ENCODE measurements at places on chromosomes 5 and 9.

GRCh38 chr5:147170603-147171002 is 64.2 kb upstream of the STK32A start:
- no peak for DNase-seq

- DNase-seq, result no peak
Measured at GRCh38 chr5:73792687-73793320, 166.8 kb downstream of the ARHGEF28 start.

- DNase-seq, result no peak
Measured at GRCh38 chr9:94079236-94079635, 5.0 kb upstream of the PTPDC1 start.

- DNase-seq, result no peak
Measured at GRCh38 chr5:69007163-69007562, 86.7 kb upstream of the SLC30A5 start.

DNA sequence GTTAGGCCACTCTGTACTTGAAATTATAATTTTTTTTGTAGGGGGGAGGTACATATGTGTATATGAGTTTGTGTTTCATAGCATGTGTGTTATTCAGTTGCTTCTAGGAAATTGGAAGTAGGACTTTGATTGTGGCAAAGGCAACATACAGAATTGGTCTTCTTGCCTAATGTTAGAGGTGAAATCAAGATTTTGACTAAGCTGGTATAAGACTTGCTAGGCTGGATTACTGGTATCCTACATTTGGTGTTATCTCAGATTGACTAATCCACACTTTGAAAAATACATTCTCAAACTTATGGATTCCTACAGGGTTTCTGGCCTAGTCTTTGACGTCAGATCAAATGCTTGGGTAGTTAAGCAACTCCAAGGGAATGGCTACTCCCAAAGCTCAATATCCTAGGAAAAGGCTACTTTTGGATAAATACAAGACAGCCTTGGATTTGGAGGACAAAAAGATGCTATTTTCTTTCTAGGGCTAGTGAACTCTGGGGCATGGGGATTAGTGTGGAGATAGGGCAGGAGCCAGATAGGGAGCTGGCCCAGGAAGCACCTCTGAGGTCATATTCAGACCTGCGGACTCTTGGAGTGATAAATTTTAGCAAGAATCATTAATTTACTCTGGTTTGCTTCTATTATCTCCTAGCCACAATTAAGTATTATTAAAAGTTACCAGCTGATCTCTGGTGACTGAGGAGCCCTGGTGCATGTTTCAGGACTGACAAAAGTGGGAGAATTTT is 144.0 kb upstream of the RPS23 start:
- DNase-seq, result no peak

DNA sequence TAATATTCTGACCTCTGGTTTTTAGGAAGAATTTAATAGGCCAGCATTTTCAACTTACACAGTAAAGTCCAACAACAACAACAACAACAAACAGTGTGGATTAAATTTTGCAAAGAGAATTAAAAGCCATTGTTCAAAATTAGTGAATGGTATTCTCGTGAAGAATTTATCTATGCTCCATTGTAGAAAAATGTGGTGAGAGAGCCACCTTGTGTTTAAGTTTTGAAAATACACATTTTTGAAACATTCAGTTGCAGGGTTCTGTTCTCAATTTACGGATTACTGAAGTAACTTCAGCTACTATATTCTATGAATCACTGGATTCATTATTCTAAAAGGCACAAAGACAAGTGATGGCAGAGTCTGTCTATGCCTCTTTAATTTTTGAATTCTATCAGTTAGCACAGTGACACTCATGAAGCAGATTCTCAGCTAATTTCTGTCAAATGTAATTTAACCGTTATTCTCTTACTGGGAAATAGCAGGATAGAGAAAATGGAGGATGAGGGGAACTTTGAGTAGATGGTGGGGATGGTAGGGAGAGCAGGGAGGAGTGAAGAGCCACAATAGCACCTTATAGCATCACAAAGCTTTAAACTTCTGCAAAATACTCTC is 11.0 kb downstream of the CCDC152 start:
- DNase-seq, result peak; percentile 5

GRCh38 chr5:14212838-14213237 is 69.7 kb downstream of the TRIO start:
- no peak for DNase-seq

DNA sequence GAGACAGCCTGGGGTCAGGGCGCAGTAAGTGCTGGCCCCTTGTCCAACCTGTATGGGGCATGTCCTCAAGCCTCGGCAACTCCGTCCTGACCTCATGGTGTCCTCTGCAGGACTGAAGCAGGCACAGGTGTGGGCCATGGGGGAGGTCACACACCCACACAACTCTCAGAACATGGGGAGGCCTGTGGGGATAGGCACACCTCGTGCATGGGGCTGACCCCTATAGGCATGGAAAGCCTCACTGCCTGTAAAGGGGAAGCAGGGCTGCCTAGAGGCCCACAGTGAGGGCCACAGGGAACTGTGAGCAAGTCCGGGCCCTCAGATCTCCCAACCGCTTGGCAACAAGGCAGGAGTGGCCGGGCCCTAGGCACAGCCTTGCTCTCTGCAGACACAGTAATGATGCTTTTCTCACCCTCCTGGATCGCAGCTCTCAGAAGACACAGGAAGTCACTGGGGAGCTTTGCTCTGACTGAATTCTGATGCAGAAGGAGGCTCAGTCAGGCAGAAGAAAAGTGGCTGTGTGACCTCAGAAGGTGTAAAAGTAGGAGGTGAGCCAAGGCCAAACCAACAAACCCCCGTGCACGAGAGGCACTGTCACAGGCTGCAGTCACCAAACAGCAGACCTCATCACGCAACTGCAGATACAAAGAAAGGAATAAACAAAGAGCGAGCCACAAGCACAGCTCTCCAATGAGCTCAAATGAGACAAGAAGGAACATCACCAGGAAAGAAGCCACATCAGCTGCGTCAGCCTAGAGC is 5.4 kb downstream of the IPPK start:
- DNase-seq, result no peak

DNA sequence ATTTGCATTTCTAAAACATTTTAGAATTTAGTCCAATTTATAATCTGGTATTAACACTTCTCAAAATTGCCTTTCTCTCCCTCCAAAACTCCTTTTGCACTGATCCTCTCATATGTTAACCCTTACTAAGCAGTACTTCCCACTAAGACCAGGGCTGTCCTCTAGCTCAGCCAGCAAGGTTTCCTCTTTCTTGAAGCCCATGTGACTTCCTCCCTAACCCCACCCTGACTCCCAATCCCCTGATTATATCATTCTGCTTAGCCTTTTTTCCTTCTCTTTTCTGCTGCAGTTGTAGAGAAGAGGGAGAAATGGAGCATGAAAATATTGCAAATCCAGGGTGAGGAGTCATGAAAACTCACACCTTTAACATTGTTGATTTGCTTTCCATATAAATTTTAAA is 241.7 kb downstream of the MCTP1 start:
- no peak for DNase-seq

- DNase-seq, result no peak
Measured at GRCh38 chr9:131217331-131218031, 58.8 kb downstream of the FAM78A start.

DNA sequence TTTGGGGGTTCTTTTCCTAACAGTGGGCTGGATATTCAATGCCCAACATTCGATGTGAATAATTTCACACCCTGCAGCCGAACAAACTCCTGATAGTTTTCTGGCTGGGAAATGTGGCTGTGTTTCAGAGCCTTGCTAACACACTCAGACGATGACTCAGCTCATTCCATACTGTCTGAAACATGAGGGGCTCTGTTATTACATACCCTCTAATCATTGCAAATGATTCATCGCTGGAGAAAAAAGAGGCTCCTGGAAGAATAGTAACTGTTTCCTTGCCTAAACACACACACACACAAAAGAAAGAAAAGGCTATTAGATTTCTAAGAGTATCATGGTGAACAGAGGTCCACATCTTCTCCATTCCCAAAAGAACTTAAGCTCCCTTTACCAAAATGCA is 75.8 kb downstream of the OXCT1 start:
- DNase-seq, result no peak

- no peak for DNase-seq
Measured at GRCh38 chr5:67090593-67090992, 106.0 kb downstream of the CD180 start.

DNA sequence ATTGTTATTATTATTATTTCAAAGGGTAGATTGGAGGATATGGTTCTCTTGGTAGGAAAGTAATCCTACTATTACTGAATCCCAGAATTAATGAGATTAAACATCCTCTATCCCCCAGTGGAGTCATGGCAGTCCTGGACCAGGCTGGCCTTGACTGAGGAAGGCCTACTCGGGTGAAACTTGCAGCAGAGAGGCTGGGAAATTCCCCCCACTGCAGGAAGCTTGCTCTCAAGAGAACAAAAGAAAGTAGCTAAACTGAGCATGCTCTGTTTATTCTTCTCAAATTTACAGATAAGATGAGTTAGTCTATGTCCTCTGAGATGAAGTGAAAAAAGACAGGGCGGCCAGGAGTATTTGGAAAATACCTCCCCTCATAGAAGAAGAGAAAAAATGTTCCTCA is 233.9 kb upstream of the RPS23 start:
- DNase-seq, result no peak

DNA sequence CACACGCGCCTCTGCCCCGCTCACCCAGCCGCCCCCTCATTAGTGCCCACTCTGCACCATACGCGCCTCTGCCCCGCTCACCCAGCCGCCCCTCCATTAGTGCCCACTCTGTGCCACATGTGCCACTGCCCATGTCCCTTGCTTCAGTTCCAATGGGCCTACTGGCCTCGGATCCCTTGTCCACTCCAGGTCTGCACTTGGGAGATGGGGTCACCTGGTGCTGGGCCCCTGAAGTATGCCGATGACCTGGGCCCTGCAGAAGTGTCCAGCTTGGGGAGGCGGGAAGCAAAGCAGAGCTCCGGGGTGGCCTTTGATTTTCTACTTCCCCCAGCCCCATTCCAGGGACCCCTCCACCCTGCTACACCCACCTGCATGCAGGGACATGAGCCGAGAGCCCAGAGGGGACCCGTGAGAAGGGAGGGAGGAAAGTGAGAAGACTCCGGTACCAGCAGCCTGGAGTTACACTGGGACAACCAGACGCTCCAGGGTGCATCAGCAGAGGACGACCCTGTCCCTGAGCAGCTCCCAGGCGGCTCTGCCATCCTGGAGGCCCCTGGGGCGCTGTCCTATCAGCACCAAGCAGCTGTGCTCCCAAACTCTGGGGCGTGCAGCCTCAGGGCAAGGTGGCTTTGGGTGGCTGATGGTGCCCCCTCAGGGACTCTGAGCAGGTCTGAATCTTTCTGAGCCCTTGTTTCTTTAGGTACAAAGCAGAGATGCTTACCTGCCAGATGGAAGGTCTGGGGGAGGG is 140.8 kb downstream of the RXRA start:
- no peak for DNase-seq

DNA sequence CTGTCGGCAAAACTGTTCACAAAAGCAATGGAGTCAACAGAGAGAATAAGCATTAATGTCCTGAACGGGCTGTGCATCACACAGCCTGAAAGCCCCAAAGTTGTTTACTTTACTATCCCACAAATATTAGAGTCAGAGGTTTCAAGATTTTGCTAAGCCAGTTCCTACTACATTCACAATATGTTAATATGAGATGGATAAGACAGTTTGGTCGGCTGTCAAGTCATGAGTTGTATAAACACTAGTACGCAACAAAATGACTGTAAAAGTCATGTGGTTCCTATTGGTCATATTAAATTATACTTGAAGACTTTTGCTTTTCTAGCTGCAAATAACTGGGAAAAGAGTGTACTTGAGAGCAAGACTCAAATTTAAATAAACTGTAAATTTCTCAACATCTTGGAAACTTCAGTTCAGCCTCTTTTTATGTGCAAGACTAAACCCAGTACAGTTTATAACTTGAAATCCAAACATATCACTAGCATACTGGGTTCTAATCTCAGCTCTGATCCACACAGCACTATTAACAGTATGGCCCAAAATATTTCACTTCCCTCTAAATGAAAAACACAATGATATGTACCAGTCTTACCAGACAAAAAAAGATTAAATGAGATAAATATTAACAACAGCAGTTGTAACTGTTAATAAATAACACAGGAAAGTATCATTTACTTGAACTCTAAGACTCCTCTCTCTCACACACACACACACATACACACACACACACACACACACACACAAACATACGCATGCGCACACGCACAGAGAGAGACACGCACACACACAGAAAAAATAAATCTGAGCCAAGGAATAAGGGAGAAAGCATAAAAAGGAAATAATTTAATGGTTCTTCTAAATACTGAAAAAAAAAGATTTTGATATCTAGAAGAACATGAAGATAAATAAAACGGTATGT is 33.1 kb downstream of the FANCC start:
- no peak for DNase-seq

DNA sequence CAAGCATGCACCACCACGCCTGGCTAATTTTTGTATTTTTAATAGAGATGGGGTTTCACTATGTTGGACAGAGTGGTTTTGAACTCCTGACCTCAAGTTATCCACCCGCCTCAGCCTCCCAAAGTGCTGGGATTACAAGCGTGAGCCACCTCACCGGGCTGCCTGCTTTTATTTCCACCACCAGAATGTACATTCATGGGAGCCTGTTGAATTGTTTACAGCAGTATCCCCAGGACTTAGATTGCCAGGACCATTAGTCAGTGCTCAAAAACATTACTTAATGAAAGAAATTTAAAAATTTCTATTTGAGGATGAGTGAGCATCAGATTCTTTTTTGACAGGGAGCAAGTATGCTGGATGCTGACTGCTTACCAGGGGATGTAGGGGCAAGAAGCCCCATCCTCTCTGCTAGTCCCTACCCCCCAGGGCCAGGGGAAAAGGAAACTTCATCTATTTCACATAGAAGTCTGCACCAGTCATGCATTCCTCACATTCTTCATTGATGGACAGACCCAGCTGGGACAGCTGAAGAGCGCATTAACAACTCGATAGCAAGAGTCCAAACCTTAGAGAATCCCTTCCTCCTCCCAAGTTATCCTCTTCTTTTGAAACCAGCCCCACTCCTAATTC is 10.3 kb upstream of the RGMB start:
- DNase-seq, result no peak

DNA sequence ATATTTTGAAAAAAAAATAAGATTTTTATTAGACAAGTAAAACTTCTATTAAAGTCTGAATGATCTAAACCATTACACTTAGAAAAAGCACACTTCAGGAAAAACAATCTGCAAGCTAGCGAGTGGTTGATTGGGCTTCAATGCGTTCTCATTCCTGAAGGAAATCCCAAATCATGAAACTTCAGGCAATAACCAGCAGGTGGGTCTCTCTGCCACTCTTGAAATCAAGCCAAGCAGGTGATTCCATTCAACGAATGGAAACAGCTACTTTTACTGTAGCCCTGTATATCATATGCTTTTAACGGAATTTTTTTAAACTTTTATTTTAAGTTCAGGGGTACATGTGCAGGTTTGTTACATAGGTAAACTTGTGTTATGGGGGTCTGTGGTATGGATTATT is 234.5 kb upstream of the TRPM3 start:
- DNase-seq, result no peak
